ENCODE measurements at places on chromosomes 4 and X. TPM values are rescaled to one million over a fixed set of nuclear protein-coding genes. Genes with fewer than 3 reads are reported as not detected.

GRCh38 chr4:118273642-118274041, 79.2 kb downstream of the PRSS12 start:
- no peak for DNase-seq

DNA sequence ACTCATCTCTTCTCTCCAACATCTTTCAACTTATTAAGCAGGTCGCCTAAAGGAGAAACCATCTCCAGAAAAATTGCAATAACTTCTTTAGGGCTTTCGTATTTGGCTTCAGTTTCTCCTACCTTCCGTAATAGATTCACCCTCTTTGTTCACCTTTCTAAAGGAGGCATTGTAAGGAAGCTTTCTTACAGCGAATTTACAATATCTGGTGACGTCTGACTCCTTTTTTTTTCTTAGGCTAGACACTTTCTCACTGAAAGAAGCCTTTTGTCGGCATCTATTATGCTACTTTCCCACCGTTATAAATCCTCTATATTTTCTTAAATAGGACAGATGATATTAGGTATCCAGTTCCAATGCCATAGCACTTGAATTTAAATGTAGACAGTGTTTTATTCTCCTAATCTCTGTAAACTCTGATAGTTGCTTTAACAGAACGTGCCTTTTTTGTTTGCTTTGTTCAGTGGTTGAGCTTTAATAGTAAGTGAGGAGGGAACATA, 302.4 kb downstream of the IL1RAPL1 start:
- no peak for DNase-seq

DNA sequence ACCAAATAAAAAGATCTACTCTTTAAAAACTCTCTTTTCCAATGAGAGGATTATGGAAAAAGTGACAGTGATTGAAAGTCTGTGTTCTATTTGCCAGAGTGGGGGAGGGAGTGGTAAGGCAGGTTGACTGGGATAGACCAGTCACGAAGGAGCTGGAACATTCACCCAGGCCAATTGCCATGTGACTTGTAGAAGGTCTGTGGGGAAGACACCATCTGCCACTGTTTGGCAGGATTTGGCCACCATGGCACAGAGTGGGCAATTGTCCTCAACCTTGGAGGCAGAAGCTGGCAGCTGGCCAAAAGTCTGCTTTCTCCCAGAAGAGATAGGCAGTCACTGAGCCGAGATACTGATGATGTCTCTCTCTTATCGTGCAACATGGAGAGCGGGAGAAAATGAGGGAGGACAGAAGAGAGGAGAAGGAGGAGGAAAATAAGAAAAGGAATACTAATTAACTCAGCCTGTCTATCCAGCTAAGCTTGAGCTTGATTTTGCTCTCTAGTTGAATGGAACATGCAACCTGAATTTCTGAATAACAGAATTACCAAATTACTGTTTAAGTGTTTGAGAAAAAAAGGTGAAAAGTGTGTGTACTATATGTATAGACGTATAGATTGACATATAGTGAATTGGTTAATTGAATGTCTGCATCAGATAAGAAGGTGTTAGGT, 267.1 kb downstream of the ARHGAP24 start:
- DNase-seq = no peak

DNA sequence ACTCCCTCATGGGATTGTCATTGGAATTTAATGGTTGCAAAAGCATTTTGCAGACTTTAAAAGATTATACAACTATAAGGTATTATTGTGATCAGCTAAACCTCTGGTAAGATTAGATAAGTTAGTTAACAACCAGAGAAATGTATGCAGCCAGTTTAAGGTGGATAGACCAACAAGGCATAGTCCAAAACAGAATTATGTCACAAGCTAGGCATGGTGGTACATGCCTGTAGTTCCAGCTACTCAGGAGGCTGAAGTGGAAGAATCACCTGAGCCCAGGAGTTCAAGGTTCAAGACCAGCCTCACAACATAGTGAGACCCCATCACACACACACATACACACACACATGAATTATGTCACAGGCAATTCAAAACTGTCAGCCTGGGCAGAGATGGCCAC, 54.7 kb upstream of the KLHL13 start:
- DNase-seq = no peak

DNA sequence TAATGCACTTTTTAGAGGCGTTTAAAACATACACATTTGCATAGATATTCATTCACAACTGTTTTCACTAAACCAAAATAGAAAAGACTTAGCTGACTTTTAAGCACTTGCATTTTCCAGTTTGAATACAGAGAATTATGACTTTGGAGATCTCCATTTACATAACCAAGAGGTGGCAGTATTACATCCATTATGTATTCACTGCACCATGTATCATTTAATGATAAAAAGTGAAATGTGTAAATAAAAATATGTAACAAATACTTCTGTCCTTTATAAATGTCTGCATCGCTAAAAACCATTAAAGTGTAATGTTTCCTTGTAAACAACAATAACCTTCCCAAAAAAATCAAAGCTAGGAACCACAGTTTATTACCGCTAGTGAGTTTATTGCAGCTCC, 413.2 kb downstream of the FGF13 start:
- DNase-seq = no peak

DNA sequence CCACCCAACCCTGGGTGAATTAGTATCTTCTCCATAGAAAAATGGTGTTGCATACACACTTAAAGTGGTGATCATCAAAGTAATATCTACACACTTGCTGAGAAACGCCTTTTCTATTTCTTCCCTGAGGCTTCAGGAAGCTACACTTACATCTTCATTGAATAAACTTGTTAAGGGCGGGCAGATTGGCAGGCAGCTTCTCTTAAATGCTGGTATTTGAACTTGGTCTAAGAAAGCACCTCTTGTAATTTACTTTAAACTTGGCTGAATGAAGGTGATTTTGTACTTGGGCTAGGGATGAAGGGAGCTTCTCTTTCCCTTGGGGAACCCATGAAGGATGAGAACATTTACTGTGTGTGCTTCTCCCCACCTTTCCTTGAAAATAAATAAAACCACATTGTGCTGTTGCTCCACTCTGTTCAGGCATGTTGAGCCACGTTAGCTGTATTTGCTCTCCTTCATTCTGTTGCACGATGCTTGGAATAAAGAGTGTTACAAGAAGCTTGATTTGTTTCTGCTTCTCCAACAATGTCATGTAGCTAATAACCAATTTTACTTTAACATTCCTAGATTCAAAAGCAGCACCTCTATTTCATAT, 430.1 kb downstream of the ANKRD50 start:
- DNase-seq = no peak

Gene CHRDL1
- 60.6 TPM for total RNA-seq

Gene ABLIM2
- 5.2 TPM for total RNA-seq

Gene DACH2
- not detected for total RNA-seq

Gene TCEAL1
- 25.5 TPM for total RNA-seq

Gene ARMCX4
- total RNA-seq = 14.3 TPM

Gene BTK
- 62.8 TPM for total RNA-seq
